Immature natural killer cell (primary cell): ENCODE measurements at places on chromosomes 4 and X. TPM values are rescaled to one million over a fixed set of nuclear protein-coding genes. Genes with fewer than 3 reads are reported as not detected.
A peak's percentile ranks its signal among the peaks of the same experiment; 100 is the strongest.

The FAM53A gene
- polyA plus RNA-seq = 0.38 TPM

The TMSB4X gene
- 28,691 TPM for polyA plus RNA-seq

The UGT8 gene
- polyA plus RNA-seq = not detected

- no peaks in the 10 kb centered on the region for H3K4me1 ChIP-seq
- peaks cover 10% of the 10 kb centered on the region for H3K27me3 ChIP-seq
- no peak overlapping the region for H3K4me3 ChIP-seq
- no peak for DNase-seq
These were observed 25.6 kb upstream of the EGF start for GRCh38 chr4:109887071-109887470.

DNA sequence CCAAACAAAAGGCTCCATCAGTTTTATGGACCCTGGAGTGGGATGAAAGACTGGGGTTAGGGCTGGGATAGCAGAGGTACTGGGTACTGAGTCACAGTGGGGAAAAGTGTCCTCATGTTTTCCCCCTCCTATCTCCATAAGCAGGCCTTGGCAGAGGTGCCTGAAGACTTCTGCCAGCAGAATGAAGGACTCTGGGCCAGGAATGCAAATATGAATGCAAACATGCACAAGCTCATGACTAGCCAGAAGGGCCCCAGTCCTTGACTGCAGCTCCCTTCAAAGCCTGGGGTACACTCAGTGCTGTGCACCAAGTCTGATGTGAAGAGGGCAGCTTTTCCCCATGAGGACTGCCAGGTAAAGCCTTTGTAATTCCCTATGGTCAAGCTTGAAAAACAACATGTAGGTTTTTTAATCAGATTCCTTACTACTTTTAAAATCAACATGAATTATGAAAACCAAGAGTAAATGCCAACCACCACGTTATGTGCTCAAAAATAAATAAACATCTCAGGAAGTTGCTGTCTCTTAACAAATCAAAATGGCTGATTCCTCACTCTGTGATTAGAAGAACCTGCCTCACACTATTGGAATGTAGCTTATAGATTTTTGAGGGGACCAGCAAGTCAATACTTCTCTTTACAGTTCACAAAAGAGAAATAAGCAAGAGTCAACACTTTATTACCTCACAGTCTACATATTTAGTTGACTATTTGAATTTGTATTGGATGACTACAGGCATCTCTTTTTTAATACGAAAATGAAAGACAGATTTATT is 1512.0 kb downstream of the ARAP2 start:
- no peak for DNase-seq
- H3K4me1 ChIP-seq = no peaks in the 10 kb centered on the region
- no peak overlapping the region for H3K27ac ChIP-seq
- no peaks in the 10 kb centered on the region for H3K36me3 ChIP-seq
- no peaks in the 10 kb centered on the region for H3K27me3 ChIP-seq
- H3K4me3 ChIP-seq = no peak overlapping the region

- no peak for DNase-seq
- H3K27ac ChIP-seq = no peak overlapping the region
- no peak overlapping the region for H3K4me3 ChIP-seq
- no peaks in the 10 kb centered on the region for H3K4me1 ChIP-seq
These were observed 69.2 kb upstream of the DIAPH2 start for GRCh38 chrX:96615448-96615847.

DNA sequence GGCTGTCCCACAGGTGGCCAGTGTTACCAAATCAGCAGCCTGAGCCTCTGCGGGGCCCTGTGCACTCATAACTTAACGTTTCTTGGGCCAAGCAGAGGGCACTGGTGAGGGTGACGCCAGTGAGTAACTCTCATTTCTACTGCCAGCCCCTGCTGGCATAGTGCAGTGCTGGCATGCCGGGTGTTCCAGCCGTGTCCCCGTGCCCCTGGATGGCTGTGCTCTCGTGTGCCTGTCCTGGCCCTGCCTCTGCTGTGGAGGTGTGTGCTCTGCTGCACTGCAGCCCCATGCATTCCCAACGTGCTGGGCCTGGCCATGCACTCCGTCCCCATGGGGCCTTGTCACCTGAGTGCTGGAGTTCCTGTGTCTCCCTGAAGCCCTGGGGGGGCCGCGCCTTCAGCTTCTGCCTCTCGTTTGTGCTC is 14.7 kb downstream of the TBC1D14 start:
- H3K4me3 ChIP-seq = peak overlapping the region; percentile 67
- H3K27ac ChIP-seq = peak overlapping the region; percentile 62
- H3K4me1 ChIP-seq = peaks cover 73% of the 10 kb centered on the region

DNA sequence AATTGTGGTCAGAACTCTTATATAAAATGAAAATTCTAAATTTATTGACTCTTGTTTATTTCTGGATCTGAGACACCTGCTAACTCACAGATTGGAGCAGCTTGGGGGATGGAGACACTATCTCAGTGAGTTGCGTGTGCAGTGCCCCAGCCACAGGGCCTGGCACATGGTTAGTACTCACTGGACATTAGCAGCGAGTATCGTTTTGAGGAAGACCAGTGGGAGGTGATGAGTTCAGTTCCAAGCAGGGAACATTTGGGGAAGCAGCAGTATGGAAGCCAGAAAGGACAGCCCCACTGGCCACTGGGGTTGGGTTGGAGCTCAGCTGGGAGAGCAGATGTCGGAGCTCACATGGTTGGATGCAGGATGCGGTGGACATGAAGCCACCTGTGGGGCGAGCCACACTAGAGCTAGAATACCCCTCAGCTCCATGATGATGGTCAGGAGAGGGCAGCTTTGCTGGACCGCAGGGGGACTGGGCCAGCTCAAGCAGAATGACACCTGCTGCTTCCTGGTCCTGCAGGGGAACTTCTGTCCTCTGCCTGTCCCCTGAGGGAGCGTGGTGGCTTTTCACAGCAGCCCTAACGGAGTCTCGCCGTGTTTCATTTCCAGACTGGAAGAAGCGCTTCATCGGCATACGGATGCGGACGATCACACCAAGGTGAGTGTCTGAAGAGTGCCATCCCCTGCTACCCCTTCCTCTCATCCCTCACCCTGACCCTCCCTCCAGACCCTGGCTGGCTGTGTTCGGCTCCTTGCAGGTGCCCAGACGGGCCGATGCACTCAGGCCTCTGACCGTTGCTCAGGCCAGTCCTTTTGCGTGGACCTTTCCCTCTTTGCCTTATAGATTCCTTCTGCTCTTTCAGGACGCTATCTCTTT is 32.5 kb downstream of the HTRA3 start:
- no peaks in the 10 kb centered on the region for H3K4me1 ChIP-seq
- H3K4me3 ChIP-seq = no peak overlapping the region
- H3K36me3 ChIP-seq = no peaks in the 10 kb centered on the region
- H3K27me3 ChIP-seq = peaks cover 3% of the 10 kb centered on the region
- no peak for DNase-seq

GRCh38 chr4:173272996-173273395 is 61.2 kb downstream of the HMGB2 start:
- H3K27ac ChIP-seq = no peak overlapping the region
- no peak overlapping the region for H3K4me3 ChIP-seq
- DNase-seq = no peak
- no peaks in the 10 kb centered on the region for H3K27me3 ChIP-seq

DNA sequence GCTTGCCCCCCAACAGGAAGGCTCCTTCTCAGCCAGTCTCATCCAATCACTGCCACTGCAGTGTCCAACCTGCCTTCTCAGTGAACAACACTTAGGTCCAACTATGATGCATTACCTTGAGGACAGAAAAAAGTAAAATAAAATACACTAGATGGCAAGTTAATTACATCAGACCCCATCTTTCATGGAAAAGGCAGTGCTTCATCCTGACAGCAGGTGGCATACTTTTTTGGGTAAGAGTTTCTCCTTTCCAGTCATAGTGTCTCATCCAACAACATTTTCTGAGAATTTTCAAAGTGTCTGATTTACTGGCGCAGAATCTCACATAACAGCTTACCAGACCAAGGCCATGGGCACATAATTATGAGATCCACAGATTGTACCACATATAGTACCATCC is 1742.8 kb downstream of the PCDH7 start:
- H3K27ac ChIP-seq = no peak overlapping the region
- no peak overlapping the region for H3K4me3 ChIP-seq
- H3K36me3 ChIP-seq = no peaks in the 10 kb centered on the region
- H3K27me3 ChIP-seq = no peaks in the 10 kb centered on the region
- DNase-seq = no peak

DNA sequence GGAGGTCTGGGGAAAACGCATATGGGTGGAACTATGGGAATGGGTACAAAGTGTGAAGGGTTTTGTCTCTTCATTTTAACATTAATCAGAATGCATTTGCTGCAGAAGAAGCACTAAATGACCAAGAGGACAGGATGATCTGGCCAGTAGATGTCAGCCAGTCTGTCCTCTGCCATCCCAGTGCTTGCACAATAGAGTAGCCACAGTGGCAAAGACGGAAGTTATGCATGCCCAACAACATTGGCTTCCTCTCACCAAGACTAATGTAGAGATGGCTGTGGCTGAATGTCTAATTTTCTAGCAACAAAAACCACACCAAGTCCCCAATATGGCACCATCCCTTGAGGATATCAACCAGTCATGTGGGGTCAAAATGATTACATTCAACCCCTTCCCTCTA is 45.0 kb upstream of the ARHGEF6 start:
- no peaks in the 10 kb centered on the region for H3K4me1 ChIP-seq
- no peak overlapping the region for H3K4me3 ChIP-seq
- peaks cover 4% of the 10 kb centered on the region for H3K36me3 ChIP-seq
- no peak for DNase-seq
- H3K27me3 ChIP-seq = no peaks in the 10 kb centered on the region

GRCh38 chrX:7828594-7828993 is 14.4 kb upstream of the VCX start:
- H3K27me3 ChIP-seq = peaks cover 2% of the 10 kb centered on the region
- no peaks in the 10 kb centered on the region for H3K36me3 ChIP-seq
- H3K27ac ChIP-seq = no peak overlapping the region
- no peak for DNase-seq

GRCh38 chr4:146282657-146283056 is 68.3 kb downstream of the REELD1 start:
- H3K4me1 ChIP-seq = no peaks in the 10 kb centered on the region
- no peak for DNase-seq
- no peak overlapping the region for H3K27ac ChIP-seq

GRCh38 chr4:153001626-153002025 is 65.5 kb downstream of the FHDC1 start:
- H3K27me3 ChIP-seq = peaks cover 2% of the 10 kb centered on the region
- no peak overlapping the region for H3K27ac ChIP-seq
- peaks cover 16% of the 10 kb centered on the region for H3K4me1 ChIP-seq
- H3K4me3 ChIP-seq = no peak overlapping the region
- H3K36me3 ChIP-seq = no peaks in the 10 kb centered on the region

- DNase-seq = no peak
- peaks cover 5% of the 10 kb centered on the region for H3K27me3 ChIP-seq
- H3K36me3 ChIP-seq = no peaks in the 10 kb centered on the region
- H3K4me3 ChIP-seq = no peak overlapping the region
- no peaks in the 10 kb centered on the region for H3K4me1 ChIP-seq
These were observed 40.2 kb upstream of the CRMP1 start for GRCh38 chr4:5933116-5933515.

- H3K27ac ChIP-seq = no peak overlapping the region
- peaks cover 4% of the 10 kb centered on the region for H3K36me3 ChIP-seq
- no peak overlapping the region for H3K4me3 ChIP-seq
- H3K27me3 ChIP-seq = peaks cover 22% of the 10 kb centered on the region
- H3K4me1 ChIP-seq = peaks cover 20% of the 10 kb centered on the region
These were observed 37.3 kb downstream of the PSAPL1 start for GRCh38 chr4:7397206-7398103.

DNA sequence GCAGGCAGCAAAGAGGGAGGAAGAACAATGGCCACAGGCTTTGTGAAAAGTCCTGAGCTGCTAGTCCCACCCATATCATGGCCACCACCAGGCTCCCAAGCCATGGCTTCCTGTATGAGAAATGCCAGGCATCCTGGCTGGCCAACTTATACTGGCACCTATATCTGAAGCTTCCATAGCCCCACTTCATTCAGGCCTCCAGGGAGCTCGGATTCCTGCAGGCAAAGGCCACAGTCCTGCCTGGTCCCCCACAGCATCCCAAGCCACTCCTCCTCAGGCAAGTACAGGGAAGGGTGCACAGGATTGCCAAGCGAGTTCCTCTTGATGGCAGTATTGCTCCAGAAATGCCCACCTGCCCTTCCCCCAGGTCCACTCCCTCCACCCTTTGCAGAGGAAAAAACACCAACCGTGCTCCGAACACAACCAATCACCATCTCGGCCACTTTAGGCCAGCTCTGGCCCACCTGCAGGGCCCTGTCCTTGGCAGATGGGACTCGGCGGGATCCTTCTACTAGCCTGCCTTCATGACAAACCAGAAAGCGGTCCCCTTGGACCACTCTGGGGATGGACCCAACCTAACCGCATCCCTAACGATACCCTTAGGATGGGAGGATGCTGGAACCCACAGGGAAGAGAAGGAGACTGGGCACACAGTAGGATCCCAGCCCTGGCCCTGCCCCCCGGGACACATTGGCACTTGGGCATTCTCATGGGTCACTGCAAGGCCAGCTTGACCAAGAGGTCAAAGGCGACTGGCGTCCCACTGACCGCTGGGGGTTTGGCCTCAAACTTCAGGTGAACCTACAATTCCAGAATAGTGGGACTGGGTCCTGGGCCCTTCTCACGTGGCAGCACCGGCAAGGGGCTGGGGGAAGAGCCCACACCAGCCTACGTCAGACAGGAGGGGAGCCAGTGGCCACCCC is 220.4 kb upstream of the AGTR2 start:
- H3K27ac ChIP-seq = no peak overlapping the region
- H3K4me3 ChIP-seq = no peak overlapping the region
- no peaks in the 10 kb centered on the region for H3K36me3 ChIP-seq
- peaks cover 2% of the 10 kb centered on the region for H3K27me3 ChIP-seq

GRCh38 chr4:152843481-152844090 is 63.8 kb downstream of the ARFIP1 start:
- no peak overlapping the region for H3K27ac ChIP-seq
- peaks cover 2% of the 10 kb centered on the region for H3K27me3 ChIP-seq
- H3K4me3 ChIP-seq = no peak overlapping the region
- H3K4me1 ChIP-seq = peaks cover 33% of the 10 kb centered on the region
- H3K36me3 ChIP-seq = peaks cover 17% of the 10 kb centered on the region

DNA sequence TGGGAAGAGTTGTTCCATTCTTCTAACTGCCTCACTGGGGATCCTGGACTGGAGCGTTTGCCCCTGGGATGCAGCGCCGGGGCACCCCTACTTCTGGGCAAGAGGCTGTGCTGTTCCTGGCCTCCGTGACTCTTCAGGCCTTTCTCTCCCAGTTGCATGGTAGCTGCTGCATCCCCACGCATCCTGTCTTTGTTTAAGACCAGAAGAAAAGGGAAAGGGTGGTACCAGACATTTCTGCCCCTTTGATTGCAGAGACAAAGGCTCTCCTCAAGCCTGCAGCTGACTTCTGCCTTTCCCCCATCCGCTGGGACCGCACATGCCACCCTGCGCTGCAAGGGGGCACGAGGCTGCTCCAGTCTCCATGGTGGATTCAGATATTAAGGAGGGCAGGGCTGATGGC is 70.4 kb downstream of the SHROOM2 start:
- no peaks in the 10 kb centered on the region for H3K4me1 ChIP-seq
- no peak overlapping the region for H3K27ac ChIP-seq
- H3K36me3 ChIP-seq = no peaks in the 10 kb centered on the region

- peaks cover 25% of the 10 kb centered on the region for H3K4me1 ChIP-seq
- no peak within 1 kb of the TSS for H3K4me3 ChIP-seq
- H3K27ac ChIP-seq = no peak within 1 kb of the TSS
- no peaks in the 10 kb centered on the region for H3K27me3 ChIP-seq
These were observed at the start of gene IL2 for GRCh38 chr4:122456231-122457116. Gene IL2 (minus strand): TSS chr4:122456725. CDS start chr4:122456440, 285 bp downstream.

GRCh38 chr4:25782482-25782881 is 80.3 kb downstream of the SEL1L3 start:
- peaks cover 22% of the 10 kb centered on the region for H3K4me1 ChIP-seq
- H3K36me3 ChIP-seq = peaks cover 45% of the 10 kb centered on the region
- H3K27me3 ChIP-seq = no peaks in the 10 kb centered on the region
- H3K4me3 ChIP-seq = no peak overlapping the region
- DNase-seq = no peak
